Fibroblast of lung (primary cell): ENCODE measurements at places on chromosomes 4 and X. TPM values are rescaled to one million over a fixed set of nuclear protein-coding genes. Genes with fewer than 3 reads are reported as not detected.

GRCh38 chr4:150308824-150309472 is 230.7 kb downstream of the DCLK2 start:
- no peaks in the 10 kb centered on the region for H3K36me3 ChIP-seq
- no peak overlapping the region for H3K27ac ChIP-seq
- H3K27me3 ChIP-seq: no peaks in the 10 kb centered on the region
- no peaks in the 10 kb centered on the region for H3K4me1 ChIP-seq

DNA sequence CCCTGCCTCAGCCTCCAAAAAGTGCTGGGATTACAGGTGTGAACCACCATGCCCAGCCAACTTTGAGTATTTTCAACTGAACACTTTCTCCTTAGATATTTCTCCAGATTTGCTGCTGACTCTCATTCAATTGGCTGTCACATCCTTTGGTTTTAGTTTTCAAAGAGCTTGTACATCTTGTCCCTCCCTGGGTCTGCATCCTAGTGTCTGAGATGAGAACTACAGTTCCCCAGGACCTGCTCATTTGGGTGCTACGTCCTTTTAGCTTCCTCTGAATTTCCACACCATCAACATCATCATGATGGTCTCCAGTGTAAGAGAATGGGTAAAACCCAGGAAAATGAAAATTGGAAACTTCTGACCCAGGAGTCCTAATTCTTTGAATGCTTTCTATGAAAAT is 312.9 kb downstream of the NLGN4X start:
- no peaks in the 10 kb centered on the region for H3K27me3 ChIP-seq
- no peak for DNase-seq
- no peak overlapping the region for H3K4me3 ChIP-seq
- H3K27ac ChIP-seq: no peak overlapping the region
- no peaks in the 10 kb centered on the region for H3K4me1 ChIP-seq
- H3K36me3 ChIP-seq: no peaks in the 10 kb centered on the region

DNA sequence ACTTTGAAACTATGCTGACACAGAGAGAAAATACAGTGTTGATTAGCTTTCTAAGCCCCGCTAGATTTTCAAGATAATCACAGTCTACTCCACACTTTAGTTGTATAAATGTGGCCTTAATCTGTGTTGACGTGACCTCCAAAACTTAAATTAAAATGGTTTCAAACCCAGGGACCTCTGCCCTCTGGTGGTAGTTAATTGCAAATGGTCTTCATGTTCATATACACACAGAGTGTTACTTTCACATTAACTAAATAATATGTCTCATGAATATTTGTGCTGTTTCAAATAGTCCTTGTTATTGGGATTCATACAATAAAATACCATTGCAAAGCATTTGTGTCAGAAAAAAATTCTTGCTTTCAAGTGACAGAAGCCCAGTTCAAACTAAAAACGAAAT is 64.3 kb downstream of the TASL start:
- no peaks in the 10 kb centered on the region for H3K4me1 ChIP-seq
- no peak overlapping the region for H3K27ac ChIP-seq
- DNase-seq: no peak
- no peaks in the 10 kb centered on the region for H3K36me3 ChIP-seq
- no peaks in the 10 kb centered on the region for H3K27me3 ChIP-seq
- H3K4me3 ChIP-seq: no peak overlapping the region

DNA sequence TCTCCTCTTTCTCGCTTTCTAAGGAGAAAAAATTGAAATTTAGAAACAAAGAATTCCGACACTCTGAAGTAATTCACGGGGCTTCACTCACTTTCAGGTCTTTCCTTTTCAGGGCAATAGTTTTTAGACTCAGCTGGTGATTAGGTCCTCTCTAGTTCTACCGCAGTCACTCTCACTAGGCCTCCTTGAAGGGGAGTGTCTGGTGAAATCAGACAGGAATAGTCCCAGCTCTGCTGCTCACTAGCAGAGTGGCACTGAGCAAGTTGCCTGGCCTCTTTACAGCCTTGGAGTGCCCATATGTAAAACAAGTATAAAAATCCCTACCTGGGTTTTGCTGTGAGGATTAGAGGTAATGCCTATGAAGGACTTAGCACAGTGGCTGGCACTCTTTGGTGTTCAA is 64.1 kb downstream of the NEUROG2 start:
- no peaks in the 10 kb centered on the region for H3K36me3 ChIP-seq
- no peak for DNase-seq
- H3K27me3 ChIP-seq: no peaks in the 10 kb centered on the region

GRCh38 chrX:152897222-152898131 is at the start of gene ZNF185:
Gene ZNF185, plus strand, starts transcription at chrX:152898067. Its CDS starts 16,423 bp downstream, at chrX:152914490.
- no peaks in the 10 kb centered on the region for H3K36me3 ChIP-seq
- no peak within 1 kb of the TSS for H3K4me3 ChIP-seq
- H3K4me1 ChIP-seq: peaks cover 2% of the 10 kb centered on the region
- no peaks in the 10 kb centered on the region for H3K27me3 ChIP-seq

DNA sequence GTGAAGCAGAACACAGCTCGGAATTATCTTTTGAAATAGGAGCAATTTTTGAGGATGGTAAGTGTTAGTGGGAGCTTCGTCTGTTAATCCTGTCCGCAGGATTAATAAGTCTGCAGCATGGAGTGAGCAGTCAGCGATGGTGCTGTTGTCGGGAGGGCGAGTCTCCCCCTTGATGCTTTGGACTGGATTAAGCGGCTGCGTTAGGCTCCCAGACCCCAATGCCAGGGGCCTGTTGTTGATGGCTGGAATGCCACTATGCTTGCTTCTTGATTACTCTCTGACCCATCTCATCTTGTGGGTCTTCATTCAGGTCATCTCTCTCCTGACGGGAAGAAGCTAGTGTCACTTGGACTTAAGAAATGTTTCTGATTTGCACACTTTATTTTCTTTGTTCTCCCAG is 332.6 kb downstream of the ARHGAP10 start:
- no peaks in the 10 kb centered on the region for H3K4me1 ChIP-seq
- H3K36me3 ChIP-seq: peaks cover 3% of the 10 kb centered on the region
- no peaks in the 10 kb centered on the region for H3K27me3 ChIP-seq
- H3K4me3 ChIP-seq: no peak overlapping the region
- DNase-seq: no peak
- H3K27ac ChIP-seq: no peak overlapping the region

The HPSE gene
- polyA plus RNA-seq: 0.26 and 0.47 TPM in 2 replicates

GRCh38 chrX:1178580-1179057 is 33.8 kb downstream of the CRLF2 start:
- H3K4me3 ChIP-seq: no peak overlapping the region
- no peak overlapping the region for H3K27ac ChIP-seq
- DNase-seq: no peak
- H3K36me3 ChIP-seq: no peaks in the 10 kb centered on the region
- H3K27me3 ChIP-seq: no peaks in the 10 kb centered on the region
- no peaks in the 10 kb centered on the region for H3K4me1 ChIP-seq

DNA sequence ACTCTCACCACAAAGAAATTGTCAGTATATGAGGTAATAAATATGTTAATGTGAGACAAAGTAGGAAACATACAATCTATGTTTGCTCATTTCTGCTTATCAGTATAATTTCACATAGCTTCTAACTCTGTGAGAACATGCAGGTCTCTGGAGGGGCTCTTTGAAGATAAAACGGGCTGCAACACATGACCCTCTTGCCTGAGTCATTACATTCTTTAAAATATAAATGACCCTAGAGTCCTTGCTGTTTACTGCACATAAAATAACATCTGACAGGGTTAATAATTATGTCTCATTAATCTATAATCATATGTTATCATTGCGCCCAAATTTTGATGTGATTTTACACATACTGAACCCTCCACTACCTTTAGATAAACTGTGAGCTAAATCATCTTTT is 681.5 kb downstream of the ARAP2 start:
- no peaks in the 10 kb centered on the region for H3K36me3 ChIP-seq
- H3K4me1 ChIP-seq: no peaks in the 10 kb centered on the region
- H3K27me3 ChIP-seq: no peaks in the 10 kb centered on the region
- H3K4me3 ChIP-seq: no peak overlapping the region
- no peak overlapping the region for H3K27ac ChIP-seq

The SOWAHD gene
- 0.10 and 0.15 TPM in 2 replicates for polyA plus RNA-seq

DNA sequence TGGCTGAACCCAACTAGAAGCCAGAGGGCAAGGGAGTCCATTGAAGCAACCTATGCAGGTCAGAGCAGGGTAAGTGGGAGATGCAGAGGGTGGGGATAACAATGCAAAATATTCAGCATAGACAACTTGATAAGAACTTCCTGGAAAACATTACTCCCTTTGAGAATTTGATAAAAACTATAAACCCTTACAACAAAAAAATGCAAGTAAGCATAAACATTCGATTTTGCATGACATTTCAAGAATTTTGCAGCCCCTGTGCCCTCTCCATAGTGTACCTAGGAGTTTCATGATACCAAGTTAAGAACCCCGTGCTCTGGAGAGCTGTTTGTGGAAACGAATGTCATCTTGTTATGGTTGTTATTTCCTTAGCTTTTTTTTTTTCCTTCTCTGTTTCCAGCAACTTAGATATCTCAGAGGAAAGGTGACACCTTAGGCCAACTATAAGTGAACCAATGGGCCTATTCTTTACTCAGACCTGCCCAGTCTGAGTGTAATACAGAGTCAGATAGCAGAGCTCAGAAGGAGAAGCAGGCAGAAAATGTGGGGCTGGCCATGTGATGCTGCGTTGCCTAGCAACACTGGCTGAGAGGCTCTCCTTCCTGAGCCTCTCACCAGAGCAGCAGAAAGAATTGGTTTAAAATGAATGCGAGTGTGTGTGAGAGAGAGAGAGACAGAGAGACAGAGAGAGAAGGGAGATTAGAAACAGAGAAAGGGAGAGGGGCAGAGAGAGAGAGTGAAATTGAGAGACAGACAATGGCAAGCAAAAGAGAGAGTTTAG is 36.7 kb upstream of the GABRQ start:
- no peaks in the 10 kb centered on the region for H3K36me3 ChIP-seq
- H3K27me3 ChIP-seq: no peaks in the 10 kb centered on the region
- no peaks in the 10 kb centered on the region for H3K4me1 ChIP-seq
- H3K27ac ChIP-seq: no peak overlapping the region

DNA sequence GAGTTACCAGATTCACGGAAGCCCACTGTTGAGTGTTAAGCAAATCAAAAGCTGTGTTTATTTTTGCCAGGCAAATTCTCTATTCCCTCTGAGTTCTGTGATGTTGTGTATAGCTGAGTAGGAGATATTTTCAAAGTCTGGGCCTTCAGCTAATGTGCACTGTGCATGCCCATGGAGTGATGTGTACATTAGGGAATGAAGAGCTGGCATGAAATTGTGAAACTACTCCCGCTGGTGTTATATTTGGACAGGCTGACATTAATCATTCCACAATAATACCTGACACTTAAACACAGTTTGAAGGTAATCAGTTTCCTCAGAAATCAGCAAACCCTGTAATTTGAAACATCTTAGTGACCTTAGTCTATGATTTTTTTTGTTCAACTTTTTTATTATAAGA is 88.1 kb upstream of the MBNL3 start:
- H3K36me3 ChIP-seq: no peaks in the 10 kb centered on the region
- peak; percentile 3 for DNase-seq
- H3K4me1 ChIP-seq: no peaks in the 10 kb centered on the region
- no peak overlapping the region for H3K4me3 ChIP-seq
- no peaks in the 10 kb centered on the region for H3K27me3 ChIP-seq

DNA sequence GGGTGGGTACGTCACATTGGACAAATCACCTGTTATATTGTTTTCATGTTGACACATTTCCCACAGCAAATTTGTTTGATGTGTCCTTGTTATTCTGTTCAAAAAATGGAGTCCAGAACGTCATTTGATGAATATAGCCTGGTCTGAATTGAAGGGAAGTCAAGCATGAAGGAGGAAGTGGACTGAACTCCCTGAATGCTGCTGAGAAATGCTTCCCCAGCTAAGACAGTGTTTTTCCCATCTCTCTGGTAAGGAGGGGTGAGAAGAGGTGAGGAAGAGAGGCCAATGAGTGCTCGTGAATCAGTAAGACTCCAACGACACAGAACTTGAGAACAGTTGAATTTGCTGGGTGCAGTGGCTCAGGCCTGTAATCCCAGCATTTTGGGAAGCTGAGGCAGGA is 127.4 kb downstream of the RBM47 start:
- H3K36me3 ChIP-seq: no peaks in the 10 kb centered on the region
- H3K27me3 ChIP-seq: no peaks in the 10 kb centered on the region
- H3K4me1 ChIP-seq: no peaks in the 10 kb centered on the region
- H3K27ac ChIP-seq: no peak overlapping the region
- DNase-seq: no peak

The SUPT20HL2 gene
- not detected in 2 replicates for polyA plus RNA-seq

DNA sequence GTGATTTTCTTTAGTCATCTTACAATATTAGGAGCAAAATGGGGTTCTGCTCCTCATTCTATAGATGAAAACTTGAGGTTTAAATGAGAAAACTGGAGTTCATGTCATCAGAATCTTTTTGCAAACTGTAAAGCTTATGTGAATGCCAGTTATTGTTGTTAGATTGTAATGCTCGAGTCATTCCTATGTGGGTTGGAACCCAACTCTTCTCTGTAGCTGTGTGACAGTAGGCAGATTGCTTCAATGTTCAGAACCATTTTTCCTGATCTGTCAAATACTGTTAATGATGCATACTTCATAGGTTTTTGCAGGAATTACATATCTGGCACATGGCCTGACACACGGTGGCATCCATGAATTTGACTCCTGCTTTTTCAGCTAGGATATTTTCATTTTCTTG is 178.9 kb downstream of the RAPGEF2 start:
- no peaks in the 10 kb centered on the region for H3K36me3 ChIP-seq
- no peak overlapping the region for H3K27ac ChIP-seq
- H3K4me1 ChIP-seq: peaks cover 7% of the 10 kb centered on the region
- H3K4me3 ChIP-seq: no peak overlapping the region

The DCLK2 gene
- polyA plus RNA-seq: 3.8 and 5.1 TPM in 2 replicates

The CORIN gene
- polyA plus RNA-seq: 4.2 and 22.2 TPM in 2 replicates

DNA sequence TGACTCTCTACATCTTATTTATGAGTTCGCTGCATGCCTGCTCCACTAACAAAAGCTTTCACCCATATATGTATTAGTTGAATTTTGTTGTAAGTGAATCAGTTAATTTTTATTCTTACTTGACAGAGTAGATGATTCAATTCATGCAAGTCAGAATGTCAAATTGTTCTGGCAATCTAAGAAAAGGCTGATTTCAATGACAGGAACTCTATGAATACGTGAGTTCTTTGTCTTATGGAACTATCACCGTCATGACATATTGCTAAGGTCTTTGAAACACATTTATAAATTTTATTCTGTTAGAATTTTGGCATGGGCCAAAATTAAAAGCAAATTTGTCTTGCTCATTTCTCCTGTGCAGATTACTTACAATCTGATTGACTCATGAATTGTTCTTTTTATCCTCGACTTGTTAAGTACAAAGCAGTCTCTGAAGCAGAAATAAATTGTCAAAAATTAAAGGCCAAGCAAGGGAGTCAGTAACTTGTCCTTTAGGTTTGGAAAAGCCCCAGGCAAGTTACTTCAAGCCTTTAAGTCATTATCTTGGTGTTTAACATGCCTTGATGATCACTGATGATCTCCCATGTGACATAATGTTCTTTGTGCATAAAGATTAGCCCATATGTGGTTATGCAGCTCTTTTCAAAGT is 89.0 kb upstream of the GC start:
- no peaks in the 10 kb centered on the region for H3K36me3 ChIP-seq
- no peak overlapping the region for H3K27ac ChIP-seq
- no peaks in the 10 kb centered on the region for H3K27me3 ChIP-seq
- no peak for DNase-seq
- H3K4me3 ChIP-seq: no peak overlapping the region

GRCh38 chrX:113980953-113981352 is 602.9 kb upstream of the HTR2C start:
- H3K27me3 ChIP-seq: no peaks in the 10 kb centered on the region
- no peaks in the 10 kb centered on the region for H3K4me1 ChIP-seq
- no peaks in the 10 kb centered on the region for H3K36me3 ChIP-seq
- no peak overlapping the region for H3K4me3 ChIP-seq

The NPY2R gene
- not detected in 2 replicates for polyA plus RNA-seq

GRCh38 chrX:134374294-134374693 is 85.7 kb upstream of the HPRT1 start:
- DNase-seq: peak; percentile 12
- H3K27ac ChIP-seq: peak overlapping the region; percentile 64
- no peaks in the 10 kb centered on the region for H3K27me3 ChIP-seq
- H3K36me3 ChIP-seq: no peaks in the 10 kb centered on the region

The NEXMIF gene
- under 0.01 TPM in 1 of 2 replicates, not detected in the other for polyA plus RNA-seq
